Upper lobe of left lung (tissue), 6 donors: ENCODE measurements at places on chromosomes 3 and 15. TPM values are rescaled to one million over a fixed set of nuclear protein-coding genes. Genes with fewer than 3 reads are reported as not detected.
A peak's percentile ranks its signal among the peaks of the same experiment; 100 is the strongest.

Gene IL17RE
- total RNA-seq: 20.7 TPM

Gene CYP1A1
- total RNA-seq: 0.92 TPM

- no peak for DNase-seq
Observed at GRCh38 chr3:39170461-39170860, 17.1 kb upstream of the CSRNP1 start.

- DNase-seq: no peak
Observed at GRCh38 chr3:63607716-63608115, 44.8 kb upstream of the SNTN start.

Gene ASB14
- not detected for total RNA-seq

DNA sequence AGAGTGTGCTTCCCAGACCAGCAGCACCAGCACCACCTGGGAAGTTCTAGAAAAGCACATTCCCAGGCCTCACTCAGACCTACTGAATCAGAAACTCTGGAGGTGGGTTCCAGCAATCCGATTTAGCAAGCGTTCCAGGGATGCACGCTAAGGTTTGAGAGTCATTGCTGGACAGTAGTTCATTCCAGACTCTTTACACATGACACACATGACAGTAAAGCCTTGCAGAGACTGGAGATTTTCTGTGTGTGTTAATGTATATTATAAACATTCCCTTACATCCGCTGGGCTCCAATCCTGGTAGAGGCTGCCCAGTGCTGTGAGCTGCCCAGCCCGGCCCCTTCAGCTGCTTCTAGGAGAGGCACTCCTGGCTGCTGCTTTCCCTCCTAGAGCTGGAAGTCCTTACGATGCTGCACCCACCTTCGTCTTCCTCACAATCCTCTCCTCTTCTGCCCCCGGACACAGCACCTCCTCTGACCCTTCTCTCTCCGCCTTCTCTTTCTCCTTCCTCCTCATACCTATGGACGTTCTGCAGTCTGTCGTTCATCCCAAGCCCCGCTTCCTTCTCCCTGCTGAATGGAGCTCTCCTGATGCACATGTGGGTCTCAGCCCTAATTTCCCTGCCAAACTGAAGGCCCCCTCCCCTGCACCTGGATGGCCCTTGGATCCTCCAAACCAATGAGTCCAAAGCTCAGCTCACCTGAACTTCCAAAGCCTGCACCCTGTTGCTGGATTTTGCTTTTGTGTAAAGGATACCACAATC lies 44.4 kb downstream of the ITGA11 start:
- DNase-seq: no peak

Gene LACTB
- 31.5 TPM for total RNA-seq

Gene TATDN2
- total RNA-seq: 21.4 TPM

GRCh38 chr3:13657660-13658435 lies 108.9 kb downstream of the FBLN2 start:
- DNase-seq: peak; percentile 33

DNA sequence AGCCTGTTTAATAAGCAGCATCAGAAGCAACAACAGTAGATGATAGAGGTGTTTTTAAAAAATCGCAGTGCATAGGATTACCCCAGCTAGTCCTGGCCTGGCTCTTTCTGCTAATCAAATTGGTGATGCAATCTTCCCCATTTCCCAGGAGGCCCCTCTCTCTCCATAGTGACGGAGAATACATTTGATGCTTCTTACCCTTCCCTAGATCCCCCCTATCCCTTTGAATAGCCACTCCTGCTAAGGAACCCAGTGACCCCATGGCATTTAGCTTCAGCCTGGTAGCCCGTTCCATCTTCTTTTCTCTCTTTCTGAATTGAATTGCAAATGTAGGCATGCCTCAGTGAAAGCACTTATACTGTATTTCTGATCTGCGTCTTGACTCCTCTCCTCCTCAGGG lies 223.6 kb upstream of the GAP43 start:
- no peak for DNase-seq

GRCh38 chr15:25886498-25887140 lies 23.5 kb upstream of the ATP10A start:
- DNase-seq: peak; percentile 55

Gene SCN11A
- total RNA-seq: 0.10 TPM

- DNase-seq: no peak
Observed at GRCh38 chr15:89364741-89365450, 30.3 kb upstream of the POLG start.

GRCh38 chr15:83843471-83843871 lies 189.5 kb downstream of the ADAMTSL3 start:
- DNase-seq: no peak

DNA sequence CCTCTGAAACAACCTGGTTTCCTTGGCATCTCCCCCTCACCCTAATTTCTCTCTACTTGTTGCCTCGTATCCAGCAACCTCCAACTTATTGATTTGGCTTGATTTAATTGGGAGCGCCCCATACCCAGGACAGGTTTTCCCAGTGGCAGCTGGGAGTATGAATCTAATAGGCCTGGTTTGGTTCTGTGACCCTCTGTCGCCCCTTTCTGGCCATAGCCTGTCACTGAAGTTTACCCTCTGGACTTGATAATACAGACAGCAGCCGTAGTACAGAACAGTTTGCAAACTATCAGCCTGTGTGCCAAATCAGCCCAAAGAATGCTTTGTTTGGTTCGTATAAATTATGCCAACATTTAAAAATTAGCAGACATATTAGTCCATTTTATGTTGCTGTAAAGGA lies 525.1 kb upstream of the GOLIM4 start:
- DNase-seq: no peak

DNA sequence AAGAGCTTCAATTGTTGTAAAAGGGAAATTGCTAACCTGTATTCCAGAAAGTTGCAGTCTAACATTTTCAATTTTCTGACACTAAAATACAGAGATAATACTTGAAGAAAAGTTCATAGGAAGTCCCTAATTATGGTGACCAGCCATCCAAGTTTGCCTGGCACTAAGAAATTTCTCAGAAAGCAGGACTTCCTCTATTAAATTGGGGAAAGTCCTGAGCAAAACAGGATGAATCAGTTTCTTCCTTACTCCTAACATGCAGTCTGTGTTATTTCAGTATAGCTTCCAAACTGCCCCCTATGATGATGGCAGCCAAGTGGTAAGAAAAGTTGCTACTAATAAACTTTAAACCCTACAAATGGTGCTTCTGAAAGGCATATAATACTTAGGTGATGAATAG lies 133.5 kb upstream of the SGO1 start:
- DNase-seq: no peak

Gene GCNT3
- 2.0 TPM for total RNA-seq

DNA sequence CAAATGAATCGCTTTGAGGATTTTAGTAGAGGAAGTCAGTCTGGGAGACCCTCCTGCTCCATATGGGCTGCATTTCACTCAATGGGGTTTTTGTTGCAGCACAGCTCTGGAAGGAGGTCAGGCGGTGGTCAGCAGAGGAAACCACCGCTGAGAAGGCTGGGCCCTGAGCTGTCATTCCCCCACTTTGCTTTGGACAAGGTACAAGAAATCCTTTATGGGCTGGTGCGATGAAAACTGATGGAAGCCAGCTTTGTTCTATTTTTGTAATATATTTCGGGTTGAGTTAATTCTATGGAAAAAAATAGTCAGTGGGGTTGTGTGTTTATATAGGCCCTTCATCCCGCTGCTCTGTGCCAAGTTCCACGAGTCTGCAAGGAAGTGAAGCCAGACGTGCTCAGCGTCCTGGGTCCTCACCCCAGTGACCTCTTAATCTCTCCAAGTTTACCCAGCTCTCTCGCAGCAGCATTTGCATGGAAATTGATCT lies 157.1 kb upstream of the TMC3 start:
- no peak for DNase-seq

DNA sequence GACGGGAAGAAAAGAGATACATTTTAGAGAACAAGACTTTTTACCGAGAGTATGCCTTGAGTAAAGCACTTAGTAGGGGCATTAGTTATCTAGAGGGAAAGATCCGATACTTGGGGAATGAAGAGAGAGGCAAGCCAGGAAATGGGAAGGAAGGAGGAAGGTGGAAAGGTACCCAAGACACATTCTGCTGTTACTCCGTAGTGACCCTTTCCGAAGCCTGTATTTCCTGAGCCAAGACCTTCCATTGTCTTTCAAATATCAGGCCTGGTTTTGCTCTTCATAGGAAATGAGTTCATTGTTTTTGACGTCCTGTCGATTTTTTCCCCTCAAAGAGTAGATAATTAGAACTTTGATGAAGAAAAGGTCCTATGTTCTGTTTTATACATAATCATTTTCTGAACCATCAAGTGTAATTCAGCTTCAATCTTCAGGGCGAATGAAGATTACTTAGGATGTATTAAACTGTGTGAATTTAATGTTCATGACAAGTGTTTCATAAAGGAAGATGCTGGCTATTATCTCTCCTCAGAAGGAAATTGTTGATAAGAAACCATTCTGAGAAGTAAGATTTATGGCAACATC lies 95.7 kb downstream of the PPM1L start:
- no peak for DNase-seq

GRCh38 chr15:84633311-84634227 lies 20.5 kb downstream of the WDR73 start:
- peak; percentile 83 for DNase-seq

Gene CYP11A1
- 1.1 TPM for total RNA-seq

- no peak for DNase-seq
Observed at GRCh38 chr3:112605285-112605684, 35.7 kb downstream of the CCDC80 start.

- no peak for DNase-seq
Observed at GRCh38 chr3:187237741-187238140, 40.5 kb downstream of the RTP1 start.

- DNase-seq: no peak
Observed at GRCh38 chr3:87173776-87174175, 53.3 kb upstream of the CHMP2B start.

GRCh38 chr3:171301002-171301401 lies 159.2 kb downstream of the TNIK start:
- DNase-seq: no peak

DNA sequence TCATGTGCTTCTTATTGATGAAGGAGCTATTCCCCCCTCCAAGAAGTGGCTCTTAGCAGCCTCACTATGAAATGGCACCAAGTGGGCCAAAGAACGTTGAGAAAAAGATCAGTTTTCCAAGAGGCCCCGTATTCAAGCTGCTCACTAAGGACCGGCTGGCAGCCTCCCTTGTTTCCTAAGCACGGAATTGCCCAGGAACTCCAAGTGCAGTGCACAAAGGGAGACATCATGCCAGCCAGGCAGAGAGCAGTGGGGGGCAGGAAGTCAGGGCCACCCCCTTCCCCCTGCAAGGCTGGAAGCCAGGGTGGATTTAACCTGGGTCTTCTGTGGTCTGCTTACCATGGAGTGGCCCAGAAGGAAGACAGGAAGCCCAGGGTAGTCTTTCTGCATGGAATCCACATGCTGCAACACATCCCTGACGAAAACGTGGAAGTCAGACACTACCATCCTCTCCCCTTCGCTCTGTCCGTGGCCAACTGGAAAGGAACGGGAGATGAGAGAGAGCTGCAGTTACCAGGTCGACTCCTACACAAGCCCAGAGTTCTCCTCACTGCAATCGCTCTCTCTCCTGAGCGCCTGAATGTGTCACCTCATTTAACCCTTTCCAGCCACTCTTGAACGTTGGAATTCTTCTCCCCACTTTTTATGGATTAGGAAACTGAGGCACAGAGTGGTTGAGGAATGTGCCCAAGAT lies 49.5 kb downstream of the ABTB1 start:
- no peak for DNase-seq

DNA sequence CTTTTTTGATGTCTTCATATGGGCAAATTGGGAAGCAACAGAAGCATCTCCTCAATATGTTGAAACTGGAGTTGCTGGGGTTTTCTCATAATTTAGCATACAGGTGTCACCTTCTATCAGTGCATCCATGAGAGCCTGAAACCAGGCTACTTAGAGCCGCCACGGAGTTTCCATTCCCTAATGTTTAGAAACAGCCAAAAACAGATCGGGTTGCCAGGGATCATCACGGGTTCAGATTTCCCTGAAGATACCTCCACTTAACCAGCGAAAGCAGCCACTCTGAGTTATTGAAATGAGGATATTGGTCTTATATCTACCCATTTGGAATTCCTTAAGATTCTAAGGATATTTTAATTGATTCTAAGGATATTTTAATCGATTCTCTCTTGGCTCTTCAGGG lies 14.5 kb downstream of the TERB2 start:
- DNase-seq: no peak

- DNase-seq: no peak
Observed at GRCh38 chr15:58448906-58449305, 17.1 kb downstream of the LIPC start.

DNA sequence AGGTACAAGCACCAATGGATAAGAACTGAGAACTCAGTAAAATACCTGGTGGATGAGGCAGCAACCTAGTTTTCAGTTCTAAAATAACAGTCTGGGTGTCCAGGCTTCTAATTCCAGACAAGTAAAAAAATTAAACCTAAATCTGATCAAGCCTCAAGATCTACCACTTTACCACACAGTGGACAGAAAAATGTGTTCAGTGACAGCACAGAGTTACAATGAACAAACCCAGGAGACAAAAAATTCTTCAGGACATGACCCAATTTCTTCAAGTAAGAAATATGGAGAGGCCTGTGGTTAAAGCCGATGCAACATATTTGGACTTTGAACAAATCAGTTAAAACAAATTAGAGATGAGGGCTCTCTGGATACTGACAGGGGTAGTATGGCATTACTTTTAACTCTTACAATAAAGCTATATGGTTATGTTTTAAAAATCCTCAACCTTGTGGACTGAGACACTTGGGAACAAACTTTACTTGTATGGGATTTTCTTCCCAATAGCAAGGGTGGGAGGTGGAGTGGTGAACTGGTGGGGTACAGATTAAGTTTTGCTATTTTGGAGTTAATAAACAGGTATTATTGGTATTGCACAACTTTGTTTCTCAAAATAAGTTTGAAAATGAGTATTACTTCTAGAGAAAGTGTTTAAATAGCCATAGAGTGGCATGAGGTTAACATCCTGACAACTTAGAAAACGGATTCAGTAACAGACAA lies 14.2 kb downstream of the CCNL1 start:
- no peak for DNase-seq

DNA sequence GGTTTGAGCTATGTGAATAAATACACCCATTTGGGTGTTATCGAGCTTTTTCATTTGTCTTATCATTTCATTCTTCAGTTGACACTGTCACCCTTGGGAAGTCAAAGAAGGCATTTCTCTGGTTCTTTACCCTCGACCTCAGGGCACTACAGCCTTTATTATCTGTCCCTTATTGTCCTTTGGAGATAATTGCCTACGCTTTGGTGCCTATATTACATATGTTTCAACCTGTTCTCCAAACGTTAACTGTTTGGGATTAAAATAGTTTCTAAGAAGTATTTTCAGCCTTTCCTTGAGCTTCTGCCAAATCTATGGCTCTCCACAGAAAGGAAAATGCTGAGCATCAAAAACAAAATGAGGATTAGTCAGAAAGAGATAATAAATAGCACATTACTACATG lies 395.4 kb upstream of the ADAMTS9 start:
- no peak for DNase-seq

- DNase-seq: no peak
Observed at GRCh38 chr15:80055933-80056332, 3.5 kb upstream of the ZFAND6 start.

- DNase-seq: no peak
Observed at GRCh38 chr15:88470625-88471372, 3.3 kb downstream of the MRPS11 start.

- DNase-seq: no peak
Observed at GRCh38 chr3:138960417-138960852, 13.4 kb downstream of the FOXL2NB start.

- no peak for DNase-seq
Observed at GRCh38 chr3:149181182-149181581, 40.4 kb downstream of the CP start.
